ENCODE measurements at places on chromosomes 2 and 18.
A peak's percentile ranks its signal among the peaks of the same experiment; 100 is the strongest.

DNA sequence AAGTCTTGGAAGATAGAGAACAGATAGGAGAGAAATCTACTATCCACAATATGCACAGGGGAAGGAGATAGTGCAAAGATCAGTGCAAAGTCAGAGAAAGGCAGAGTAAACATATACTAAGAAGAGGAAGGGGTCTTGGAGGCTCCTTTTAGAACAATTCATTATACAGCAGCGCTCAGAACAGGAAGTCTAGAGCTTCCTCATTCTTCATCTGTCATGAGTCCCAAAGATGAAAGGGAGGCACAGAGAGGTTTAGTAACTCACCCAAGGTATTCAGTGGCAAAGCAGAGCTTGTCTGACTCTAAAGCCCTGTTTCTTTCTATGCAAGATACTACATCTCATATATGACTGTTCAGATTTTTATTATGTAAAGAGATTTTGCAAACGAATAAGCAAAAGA lies 1.4 kb downstream of the SP110 start:
- no peak for DNase-seq

- DNase-seq: no peak
Observed at GRCh38 chr2:25274868-25275574, 66.7 kb downstream of the DNMT3A start.

DNA sequence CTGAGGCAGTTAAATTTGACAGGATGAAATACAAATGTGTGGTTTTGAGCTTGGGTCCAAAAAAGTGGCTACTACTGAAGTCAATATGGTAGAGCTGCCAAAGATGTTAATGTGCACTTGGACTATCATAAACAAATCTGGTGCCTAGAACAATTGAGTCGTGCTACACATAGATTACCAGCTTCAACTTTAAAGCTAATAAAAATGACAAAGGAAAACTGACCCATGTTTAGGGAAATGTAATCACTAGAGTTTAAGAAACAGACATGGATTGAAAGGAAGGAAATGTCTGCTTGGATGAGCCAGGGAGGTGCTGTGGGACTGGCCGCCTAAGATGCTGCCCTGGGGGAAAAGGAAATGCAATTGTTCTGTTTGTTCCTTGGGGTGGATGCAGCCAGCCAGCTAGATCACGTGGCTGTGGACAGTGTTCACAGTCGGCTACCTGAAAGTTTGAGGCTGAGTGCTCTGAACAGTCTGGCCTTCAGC lies 36.6 kb downstream of the CYB5A start:
- DNase-seq: no peak

DNA sequence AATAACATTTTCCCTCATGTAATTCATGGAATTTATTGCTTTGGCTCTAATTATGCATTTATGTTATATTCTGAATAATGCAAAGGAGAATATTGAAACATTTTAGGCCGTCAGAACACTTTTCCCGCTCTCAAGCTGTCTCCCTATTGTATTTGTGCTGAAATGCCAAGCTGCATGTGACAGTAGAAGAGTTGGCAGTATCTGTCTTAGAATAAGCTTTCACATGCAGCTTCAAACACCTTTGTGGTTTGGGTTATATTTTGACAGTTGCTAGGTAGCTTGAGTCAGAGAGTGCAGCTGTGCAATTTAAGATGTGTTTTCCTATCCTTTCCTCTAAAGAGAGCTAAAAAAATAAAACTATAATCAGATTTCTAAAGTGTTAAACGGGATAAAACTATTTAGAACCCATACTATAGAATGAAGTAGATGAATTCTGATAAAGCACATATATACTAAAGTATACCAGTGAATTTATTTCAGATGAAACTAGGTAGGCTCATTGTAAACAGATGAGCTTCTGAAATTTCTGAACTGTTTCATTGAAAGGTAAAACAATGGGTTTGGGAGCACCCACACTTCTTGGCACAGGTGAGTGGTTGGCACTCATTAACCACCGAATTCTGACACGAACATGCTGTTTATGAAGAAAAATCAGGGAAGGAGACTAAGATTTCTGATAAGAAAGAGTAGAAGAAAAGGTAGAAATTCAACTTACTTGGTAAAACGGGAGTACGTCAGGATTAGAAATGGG lies 43.4 kb downstream of the PLCL1 start:
- DNase-seq: no peak

- DNase-seq: no peak
Observed at GRCh38 chr2:189125195-189125594, 54.4 kb downstream of the COL5A2 start.

- no peak for DNase-seq
Observed at GRCh38 chr2:219087848-219088247, 27.1 kb upstream of the IHH start.

GRCh38 chr18:50163505-50163904 lies 31.4 kb downstream of the MYO5B start:
- DNase-seq: no peak

- peak; percentile 31 for DNase-seq
Observed at GRCh38 chr2:120939595-120940318, 204.1 kb downstream of the GLI2 start.

- DNase-seq: no peak
Observed at GRCh38 chr2:155689791-155690190, 642.7 kb downstream of the NR4A2 start.

GRCh38 chr2:189477756-189478155 lies 36.5 kb downstream of the WDR75 start:
- DNase-seq: no peak

DNA sequence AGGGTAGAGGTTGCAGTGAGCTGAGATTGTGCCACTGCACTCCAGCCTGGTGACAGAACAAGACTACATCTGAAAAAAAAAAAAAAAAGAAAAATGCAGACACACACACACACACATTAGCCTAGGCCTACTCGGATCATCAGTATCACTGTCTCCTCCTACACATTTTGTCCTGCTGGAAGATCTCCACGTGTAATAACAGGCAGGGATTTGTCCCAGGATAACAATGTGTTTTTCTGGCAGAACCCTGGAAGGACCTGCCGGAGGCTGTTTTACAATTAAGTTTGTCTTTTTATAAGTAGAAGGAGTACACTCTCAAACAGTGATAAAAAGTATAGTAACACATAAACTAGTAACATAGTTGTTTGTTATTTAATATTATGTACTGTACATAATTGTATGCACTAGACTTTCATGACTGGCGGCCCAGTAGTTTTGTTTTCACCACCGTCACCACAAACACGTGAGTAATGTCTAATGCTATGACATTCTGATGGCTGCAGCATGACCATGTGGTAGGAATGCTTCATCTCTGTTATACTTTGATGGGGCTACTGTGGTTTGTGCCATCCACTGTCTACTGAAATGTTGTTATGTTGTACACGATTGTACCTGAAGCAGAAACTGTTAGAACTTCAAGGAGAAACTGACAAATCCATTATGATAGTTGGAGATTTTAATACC lies 130.6 kb downstream of the ATP9B start:
- DNase-seq: peak; percentile 6

- DNase-seq: no peak
Observed at GRCh38 chr2:218032336-218033171, 29.8 kb upstream of the TNS1 start.

DNA sequence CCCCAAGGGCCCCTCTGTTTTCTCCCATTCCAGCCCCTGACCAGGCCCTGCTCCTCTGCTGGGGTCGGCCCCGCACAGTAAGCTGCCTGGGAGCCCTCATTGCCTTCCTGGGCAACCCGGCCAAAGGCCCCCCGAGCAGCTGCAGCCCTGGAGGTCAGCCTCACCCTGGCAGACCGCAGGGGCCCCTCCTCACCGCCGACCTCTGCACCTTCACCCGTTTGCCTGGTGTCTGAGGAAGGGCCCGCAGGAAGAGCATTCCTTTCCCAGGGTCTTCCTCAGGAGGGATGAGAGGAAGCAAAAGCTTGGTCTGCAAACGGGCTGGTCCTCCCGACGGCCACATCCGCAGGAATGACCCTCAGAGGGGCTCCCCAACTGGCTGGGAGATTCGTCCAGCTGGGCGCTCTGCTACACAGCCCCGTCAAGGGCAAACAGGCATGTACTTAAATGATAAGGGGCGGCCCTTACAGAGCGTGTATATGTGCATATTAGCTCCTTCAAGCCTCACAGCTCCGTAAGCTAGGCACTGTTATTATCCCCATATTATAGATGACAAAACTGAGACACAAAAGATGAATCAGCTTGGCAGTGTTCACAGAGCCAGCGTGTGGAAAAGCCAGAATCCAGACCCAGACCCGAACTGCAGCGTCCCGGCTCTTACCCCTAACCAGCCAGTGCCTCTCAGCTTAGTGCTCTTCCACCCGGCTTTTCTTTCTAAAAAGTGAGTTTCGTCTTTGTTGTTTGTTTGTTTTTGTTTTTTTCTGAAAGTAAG lies 52.8 kb downstream of the SLC4A1AP start:
- DNase-seq: no peak

GRCh38 chr2:42086500-42086953 lies 38.7 kb downstream of the PKDCC start:
- no peak for DNase-seq

DNA sequence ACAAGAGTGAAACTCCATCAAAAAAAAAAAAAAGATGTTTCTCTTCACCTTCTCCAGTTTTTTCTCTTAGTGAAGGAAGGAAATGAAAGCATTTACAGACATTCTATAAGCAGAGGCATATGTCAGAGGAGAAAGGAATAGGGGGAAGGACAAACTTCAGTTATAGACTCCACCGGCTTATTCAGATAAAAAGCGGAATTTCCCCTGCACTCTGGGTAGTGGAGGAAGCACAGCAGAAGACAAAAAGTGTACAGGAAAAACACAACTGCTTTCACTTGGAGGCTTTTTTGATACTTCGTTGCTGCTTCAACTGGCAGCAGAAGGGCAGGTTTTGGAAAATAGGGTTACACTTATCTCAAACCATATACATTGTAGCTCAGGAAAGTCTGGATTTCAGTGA lies 3.2 kb upstream of the MGAT4A start:
- no peak for DNase-seq

DNA sequence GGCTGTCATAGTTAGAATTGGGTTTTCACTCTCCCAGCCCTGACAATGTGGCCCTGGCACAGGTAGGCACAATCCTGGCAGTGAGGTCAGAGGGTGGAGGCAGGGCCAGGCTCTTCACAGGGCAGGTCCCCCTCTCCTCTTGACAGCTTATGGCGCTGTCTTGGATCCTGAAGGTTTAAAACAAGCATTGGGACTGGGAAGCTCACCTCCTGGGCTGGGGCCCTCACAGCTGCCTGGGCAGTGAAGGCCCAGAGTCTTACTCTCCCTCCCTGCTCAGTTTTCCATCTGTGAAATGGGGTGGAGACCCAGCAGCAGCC lies 23.3 kb downstream of the LBH start:
- no peak for DNase-seq

GRCh38 chr2:5472673-5473072 lies 219.5 kb upstream of the SOX11 start:
- no peak for DNase-seq

GRCh38 chr2:234793212-234793785 lies 158.5 kb upstream of the SH3BP4 start:
- no peak for DNase-seq

DNA sequence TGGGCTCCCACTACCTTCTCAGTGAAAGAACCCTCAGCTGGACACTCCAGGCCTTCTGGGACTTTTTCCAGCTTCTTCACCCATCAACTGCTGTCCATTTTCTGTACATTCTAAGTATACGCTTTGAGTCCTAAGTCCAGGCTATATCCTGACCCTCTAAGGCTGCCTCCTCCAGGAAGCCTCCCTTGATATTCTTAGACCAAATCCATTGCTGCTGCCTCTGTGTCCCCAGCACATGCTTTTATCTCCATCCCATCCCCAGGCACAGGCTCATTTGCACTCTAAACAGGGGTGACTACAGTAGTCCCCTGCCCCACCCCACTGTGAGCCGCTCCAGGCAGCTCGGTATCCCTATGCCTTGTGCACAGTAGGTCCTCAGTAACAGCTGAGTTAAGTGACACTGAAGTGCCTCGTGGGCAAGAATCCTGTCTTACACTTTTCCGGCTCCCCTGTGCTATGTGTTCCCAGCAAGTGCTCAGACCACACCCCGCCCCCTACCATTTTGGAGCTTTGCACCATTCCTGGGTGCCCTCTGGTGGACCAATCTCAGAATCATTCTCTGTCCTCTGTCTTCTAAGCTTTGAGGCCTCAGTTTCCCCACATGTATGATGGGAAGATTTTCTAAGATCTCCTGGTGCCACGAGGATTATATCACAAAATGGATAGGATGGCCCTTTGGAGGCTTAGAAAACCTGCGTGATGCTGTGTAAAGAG lies 34.9 kb downstream of the EMX1 start:
- no peak for DNase-seq

DNA sequence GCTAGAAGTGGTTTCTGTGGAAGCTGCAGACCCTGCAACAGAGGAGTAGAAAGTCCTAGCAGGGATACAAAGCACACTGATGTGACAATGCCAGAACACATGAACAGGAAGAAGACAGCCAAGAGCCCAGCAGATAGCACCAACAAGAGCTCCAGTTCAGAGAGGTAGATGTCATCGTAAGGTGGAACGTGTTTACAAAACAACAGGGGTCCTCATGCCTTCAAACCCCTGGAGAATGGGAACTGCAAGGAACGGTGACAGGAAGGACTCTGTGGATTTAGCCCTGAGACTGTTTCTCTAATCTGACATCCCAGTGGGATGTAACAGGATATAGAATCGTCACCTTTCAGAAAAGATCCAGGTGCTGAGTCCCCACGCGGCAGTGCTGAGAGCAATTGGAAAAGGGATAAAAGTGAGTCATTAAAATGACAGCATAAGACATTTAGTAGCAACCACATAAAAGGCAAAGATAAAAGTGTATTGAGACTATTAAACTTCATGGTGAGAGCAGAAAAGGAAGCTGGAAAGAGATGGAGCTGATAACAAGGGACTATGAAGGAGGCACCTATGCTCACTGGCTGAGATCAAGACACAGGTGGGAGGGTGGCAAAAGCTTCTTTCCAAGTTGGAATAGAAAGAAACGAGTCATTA lies 195.2 kb downstream of the FBXO15 start:
- no peak for DNase-seq

GRCh38 chr2:153136216-153136615 lies 342.3 kb downstream of the RPRM start:
- DNase-seq: no peak

- DNase-seq: no peak
Observed at GRCh38 chr2:86764661-86765309, 25.9 kb downstream of the CD8A start.

- DNase-seq: no peak
Observed at GRCh38 chr2:127401757-127402695, 14.3 kb upstream of the MAP3K2 start.
